ENCODE measurements at places on chromosomes 3 and 15.

- DNase-seq, result no peak
Observed at GRCh38 chr3:58051196-58051595, 43.0 kb downstream of the FLNB start.

DNA sequence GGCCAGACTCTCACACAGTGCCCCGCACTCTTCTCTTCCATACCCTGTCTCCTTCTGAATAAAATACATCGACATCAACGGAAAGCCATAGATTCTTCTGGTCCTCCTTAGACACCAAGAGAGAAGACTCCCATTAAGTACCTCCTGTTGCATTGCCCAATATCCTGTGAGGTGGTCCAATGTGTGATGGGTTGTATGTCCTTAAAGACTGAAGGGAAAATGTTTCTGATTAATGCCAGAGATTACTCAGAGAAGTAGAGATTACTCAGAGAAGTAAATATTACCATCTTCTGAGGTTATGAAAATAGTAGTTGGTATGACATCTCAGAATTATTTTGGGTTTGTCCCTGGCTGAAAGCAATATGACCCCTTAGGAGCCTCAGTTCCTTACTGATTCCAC lies 60.8 kb upstream of the GALNT15 start:
- DNase-seq, result no peak

DNA sequence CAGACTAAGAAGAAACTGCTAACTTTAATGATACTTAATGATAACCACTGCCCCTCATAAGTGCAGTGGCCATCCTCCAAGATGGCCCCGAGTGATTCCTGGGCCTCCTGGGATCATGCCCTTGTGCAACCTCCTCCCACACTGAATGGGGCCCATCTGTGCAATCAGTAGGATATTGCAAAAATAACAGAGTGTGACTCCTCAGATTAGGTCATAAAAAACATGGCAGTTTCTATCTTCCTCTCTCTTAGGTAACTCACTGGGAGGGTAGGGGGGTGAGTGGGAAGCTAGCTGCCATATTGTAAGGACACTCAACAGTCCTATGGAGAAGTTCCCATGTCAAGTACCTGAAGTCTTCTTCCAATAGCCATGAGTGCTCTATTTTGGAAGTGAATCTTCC lies 173.0 kb downstream of the SHQ1 start:
- DNase-seq, result no peak

- no peak for DNase-seq
Observed at GRCh38 chr3:113212150-113212843, 940 bp downstream of the BOC start.

GRCh38 chr15:34892963-34893591 lies 76.5 kb downstream of the AQR start:
- no peak for DNase-seq

GRCh38 chr15:56813995-56814394 lies 80.7 kb upstream of the ZNF280D start:
- DNase-seq, result no peak

DNA sequence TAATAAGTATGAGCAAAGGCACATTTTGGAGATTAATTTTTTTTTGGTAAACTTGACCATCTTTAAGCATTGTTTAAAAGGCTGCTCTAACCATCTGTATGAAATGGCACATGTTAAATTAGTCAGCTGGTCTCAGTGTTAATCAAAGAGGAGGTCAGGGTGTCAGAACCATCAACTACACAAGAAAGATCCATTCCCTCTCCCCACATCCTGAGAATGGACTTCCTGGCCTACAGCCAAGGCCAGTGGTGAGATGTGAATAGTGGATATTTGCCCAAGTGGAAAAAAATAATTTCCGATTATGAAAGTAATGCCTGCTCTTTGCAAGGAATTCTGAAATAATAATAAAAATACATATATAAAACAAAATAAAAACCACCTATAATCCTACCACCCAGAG lies 641.7 kb downstream of the NR2F2 start:
- DNase-seq, result no peak

GRCh38 chr3:46931631-46932331 lies 44.8 kb downstream of the CCDC12 start:
- no peak for DNase-seq

DNA sequence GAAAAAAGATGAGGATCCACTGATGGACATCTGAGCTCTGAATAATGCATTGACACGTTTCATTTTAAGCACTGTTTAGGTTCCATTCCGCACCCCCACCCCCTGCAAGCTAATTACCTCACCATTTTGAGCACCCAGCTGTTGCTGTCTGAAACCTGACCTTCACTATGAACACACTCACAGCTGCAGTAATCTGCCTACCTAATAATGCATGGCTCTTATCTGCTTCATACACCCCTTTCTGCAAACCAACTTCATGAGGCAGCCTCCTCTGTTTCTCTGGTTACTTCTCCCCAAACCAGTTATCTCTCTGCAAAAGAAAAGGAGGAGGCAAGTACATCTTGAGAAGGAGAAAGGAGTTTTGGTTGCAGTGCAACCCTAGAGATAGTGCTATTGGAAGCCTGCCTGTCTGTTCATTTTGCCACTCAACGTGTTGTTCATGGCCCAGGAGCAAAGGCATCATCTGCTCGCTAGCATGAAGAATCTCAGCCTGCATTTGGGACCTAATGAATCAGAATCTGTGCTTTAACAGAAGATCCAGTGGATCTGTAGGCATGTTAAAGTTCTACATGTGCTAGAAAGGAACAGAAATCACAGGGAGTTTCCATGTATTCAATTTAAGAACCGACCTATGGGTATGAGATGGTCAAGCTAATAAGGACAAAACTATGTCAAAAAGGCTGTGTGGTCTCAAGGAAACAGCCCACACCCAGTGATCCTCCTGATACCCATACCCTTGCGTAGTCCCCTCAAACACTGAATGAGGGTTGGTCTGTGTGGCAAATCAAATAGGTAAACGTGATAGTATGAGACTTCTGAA lies 87.2 kb downstream of the MB21D2 start:
- DNase-seq, result no peak

Data from CD4-positive, CD25-positive, alpha-beta regulatory T cell (primary cell).